ENCODE measurements at places on chromosomes 7 and 10.

GRCh38 chr7:47893238-47893637 is 55.0 kb downstream of the PKD1L1 start:
- no peak for DNase-seq

- no peak for DNase-seq
These were observed 8.7 kb upstream of the CDHR1 start for GRCh38 chr10:84185526-84186175.

GRCh38 chr10:101506829-101507661 is 81.0 kb downstream of the POLL start:
- DNase-seq, result no peak

- DNase-seq, result no peak
These were observed 51.1 kb upstream of the GJD4 start for GRCh38 chr10:35554036-35554435.

GRCh38 chr10:32961343-32961894 is 3.4 kb upstream of the ITGB1 start:
- no peak for DNase-seq

DNA sequence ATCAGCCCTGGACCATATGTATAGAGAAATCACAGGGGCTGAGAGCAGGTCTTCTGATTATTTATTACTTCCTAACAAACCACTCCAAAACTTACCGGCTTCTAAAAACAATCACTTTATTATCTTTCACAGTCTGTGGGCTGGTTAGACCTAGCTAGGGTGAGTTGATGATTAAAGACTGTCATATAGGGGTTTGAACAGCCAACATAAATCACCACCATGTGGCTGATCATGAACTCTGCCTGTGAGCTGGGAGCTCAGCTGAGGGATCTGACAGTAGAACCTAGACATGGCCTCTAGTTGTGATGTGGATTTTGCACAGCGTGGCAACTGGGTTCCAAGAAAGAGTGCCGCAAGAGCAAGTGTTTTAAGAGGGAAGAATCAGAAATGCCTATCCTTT is 305.4 kb downstream of the CSTF2T start:
- DNase-seq, result no peak

DNA sequence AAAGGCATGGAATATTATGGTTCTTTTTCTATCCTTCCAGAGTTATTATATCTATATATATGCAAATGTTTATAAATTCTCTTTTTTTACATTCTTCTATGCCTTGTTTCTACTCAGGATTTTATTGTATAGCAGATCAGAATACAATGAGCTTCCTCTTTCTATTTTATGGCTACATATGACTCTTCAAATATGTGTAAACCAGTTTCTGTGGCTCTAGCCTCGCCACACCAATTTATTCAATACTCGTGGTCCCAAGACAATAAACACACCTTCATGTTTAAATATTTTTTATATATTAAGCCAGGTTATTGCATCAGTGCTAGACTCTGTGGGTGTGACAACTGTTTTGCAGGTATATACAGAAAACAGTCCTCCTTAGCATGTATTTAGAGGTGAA is 237.5 kb upstream of the MKLN1 start:
- no peak for DNase-seq

Data from CD4-positive, alpha-beta T cell treated with Interferon gamma for 1 hour (primary cell).